ENCODE measurements at places on chromosomes 4 and X.

GRCh38 chr4:181261279-181261678 lies 981.9 kb upstream of the TENM3 start:
- ATAC-seq = no peak

DNA sequence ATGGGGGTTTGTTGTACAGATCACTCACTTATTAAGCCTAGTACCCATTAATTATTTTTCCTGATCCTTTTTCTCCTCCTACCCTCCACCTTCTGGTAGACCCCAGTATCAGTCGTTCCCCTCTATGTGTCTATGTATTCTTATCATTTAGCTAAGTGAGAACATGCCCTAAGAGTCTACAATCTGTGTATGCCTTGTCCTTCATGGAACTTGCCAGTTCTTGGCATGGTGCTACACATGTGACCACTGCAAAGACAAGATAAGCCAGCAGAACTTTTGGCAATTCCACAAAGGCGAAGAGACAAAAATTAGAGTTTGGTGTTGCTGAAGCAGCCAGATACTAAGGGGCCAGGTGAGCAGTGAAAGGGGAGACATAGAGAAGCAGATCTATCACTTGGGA lies 101.3 kb downstream of the CORIN start:
- ATAC-seq = no peak

- peak; percentile 88 for ATAC-seq
These were observed 512 bp upstream of the ANTXR2 start for GRCh38 chr4:80073473-80074008.

GRCh38 chr4:187422655-187423054 lies 572.9 kb upstream of the ZFP42 start:
- no peak for ATAC-seq

GRCh38 chrX:85375333-85375738 lies 4.1 kb downstream of the POF1B start:
- no peak for ATAC-seq

DNA sequence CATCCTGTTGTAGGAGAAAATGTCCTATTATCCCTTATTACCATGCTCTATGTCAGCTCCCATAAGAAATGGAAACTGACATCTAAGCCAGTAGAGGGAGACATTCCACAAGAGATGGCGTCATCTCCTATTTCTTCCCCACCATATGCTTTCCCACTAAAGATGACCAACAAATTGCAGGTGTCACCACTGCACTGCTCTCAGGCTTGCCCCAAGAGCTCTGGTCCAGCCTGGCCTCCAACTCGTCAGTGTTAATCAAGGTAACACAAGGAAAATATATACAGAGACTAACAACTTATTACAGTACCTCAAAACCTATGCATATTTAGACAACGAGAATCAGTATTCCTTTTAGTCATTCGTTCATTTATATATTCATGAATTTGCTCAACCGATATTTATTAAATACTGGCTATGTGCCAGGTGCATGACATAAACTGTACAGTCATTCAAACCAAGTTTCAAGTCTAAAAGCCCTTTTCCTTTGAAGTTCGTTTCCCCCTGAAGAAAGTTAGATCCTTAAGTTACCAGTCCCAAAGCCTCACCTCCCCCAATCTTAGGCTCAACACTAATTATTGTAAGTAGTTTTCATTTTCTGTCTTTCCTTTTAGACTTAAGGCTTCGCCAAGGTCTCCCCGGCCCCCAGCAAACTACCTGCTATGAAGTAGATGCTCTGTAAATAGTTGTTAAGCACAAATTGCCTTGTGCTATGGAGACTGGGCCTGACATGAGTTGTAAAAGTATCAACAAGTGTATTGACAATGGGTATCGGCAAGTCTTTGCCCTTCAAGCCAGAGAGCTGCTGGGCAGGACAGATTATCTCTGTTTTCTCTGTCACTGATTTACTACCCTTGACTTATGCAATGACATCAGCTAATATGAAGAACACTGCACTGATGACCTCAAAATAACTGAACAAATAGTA lies 3.1 kb upstream of the FGB start:
- ATAC-seq = no peak

GRCh38 chrX:16807548-16807947 lies 21.3 kb downstream of the TXLNG start:
- ATAC-seq = no peak

GRCh38 chrX:155959018-155959587 lies 38.4 kb upstream of the IL9R start:
- ATAC-seq = no peak

GRCh38 chrX:11766487-11766886 lies 8.4 kb downstream of the MSL3 start:
- no peak for ATAC-seq

DNA sequence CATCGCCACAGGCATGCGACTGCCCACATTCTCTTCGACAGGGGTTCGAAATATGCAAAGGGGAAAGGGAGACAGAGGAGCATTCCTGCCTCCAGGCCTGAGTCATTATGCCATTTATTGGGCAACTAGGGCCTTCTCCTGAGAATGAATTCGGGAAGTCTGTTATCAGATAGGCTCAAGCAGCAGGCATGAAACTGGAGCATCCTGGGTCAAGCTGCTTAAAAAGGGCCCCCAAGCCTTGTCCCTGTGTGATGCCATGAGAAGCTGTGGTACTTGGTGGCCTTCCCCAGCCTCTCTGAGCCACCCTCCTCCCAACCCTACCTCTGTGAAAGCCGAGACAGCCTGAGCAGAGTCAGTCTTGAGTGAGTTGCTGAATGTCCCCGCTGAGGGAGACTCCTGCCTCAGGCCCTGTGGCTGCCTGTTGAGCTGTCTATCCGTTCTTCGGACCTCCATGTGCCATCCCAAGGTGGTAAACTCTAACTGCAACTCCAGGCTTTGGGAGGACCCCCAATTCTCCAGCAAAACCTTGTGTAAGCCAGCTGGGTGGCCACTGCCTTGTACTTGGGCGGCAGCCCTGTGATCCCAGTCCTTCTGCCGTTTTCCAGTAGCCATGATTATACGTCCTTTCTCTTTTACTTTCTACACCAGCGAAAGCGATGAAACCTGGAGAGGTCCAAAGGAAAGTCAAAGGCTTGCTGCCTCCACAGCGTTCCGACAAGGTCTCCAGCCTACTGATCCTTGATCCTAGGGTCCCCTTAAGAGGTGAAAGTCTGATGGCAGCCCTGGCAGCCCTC lies 37.7 kb downstream of the NBDY start:
- no peak for ATAC-seq

DNA sequence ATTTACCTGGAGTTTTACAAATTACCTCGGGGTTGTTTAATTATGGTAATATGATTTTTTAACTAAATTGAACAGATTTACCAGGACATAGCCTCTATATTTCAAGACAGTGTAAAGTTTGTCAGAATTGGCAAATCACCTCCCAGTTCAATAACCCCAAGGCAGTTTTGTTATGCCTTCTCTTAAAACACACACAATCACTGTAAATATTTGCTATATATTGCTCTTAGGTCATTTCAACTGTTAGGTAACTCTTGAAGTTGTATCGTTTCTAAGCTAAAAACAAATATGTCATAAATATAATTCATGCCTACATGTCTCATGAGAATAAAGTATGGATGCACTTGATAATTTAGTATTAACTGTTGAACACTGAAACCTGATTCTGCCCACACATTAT lies 24.1 kb downstream of the PDLIM5 start:
- no peak for ATAC-seq

DNA sequence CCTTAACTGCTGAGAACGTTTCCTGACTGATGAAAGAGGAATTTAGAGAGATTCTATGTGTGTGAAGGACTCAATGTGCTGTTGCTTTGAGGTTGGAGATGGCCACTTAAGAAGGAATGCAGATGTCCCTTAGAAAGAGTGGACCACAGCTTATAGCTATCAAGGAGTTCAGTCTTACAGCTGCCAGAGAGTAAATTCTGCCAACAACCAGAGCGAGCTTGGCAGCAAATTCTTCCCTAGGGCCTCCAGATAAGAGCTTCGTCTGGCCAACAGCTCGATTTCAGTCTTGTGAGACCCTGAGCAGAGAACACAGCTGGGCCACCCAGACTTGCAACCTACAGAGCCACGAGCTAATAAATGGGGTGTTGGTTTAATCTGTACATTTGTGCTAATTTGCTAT lies 21.8 kb downstream of the MID1 start:
- no peak for ATAC-seq

GRCh38 chrX:118772051-118772450 lies 44.6 kb downstream of the IL13RA1 start:
- ATAC-seq = no peak

DNA sequence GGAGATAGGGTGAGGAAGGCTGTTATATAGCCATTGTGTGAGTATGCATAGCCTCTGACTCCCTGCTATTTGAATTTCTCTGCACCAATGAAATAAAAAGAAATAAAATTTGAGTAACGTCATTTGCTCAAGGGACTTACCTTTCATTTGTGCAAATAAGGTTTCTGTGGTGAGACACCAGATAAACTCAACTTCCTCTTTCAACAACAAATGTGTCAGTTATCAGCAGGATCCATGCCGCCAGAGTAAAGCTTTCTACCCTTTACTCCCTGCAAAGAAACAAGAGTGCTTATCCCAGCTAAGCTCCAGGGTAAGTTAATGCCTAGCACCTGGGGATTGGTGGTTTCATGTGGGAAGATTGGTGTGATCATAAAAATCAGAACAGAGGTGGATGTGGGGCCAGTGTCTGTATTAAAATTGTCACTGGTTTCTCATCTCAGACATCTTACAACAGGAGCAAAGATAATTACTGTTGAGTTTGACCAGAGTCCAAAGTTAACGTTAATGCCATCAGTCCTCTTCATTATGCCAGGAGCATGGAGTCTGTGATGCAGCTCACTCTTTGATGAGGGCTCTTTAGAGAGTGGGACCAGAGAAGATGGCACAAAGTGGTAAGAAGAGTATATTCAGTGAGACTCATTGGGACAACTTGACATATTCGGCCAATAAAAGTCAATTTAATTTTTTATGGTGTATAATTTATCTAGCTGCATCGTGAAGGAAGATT lies at the start of gene P2RY10:
P2RY10 (plus strand) TSS at position 206 of the 727 bp plus-strand sequence. CDS start 15,130 bp downstream, outside the sequence.
- ATAC-seq = peak; percentile 89

GRCh38 chrX:109472939-109473735 lies 8.7 kb downstream of the GUCY2F start:
- no peak for ATAC-seq

DNA sequence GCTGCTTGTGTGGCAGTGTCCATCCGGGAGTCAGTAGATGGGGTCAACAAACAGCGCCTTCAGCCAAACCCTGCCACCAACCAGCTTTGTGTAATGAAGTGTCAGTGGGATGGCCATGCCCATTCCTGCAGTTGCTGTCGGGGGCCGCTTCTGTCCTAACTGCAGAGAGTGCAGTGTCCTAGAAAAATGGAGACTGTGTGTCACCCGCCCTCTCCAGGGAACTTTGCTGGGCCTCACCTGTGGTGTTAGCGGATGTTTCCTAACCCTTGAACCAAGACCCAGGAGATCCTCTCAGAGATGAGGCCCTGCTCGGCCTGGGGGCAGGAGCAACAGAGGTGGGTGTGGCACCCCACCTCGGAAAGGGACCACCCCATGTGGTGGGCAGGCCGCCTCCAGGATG lies 35.3 kb upstream of the HGFAC start:
- ATAC-seq = no peak

- ATAC-seq = no peak
These were observed 13.9 kb downstream of the CSN2 start for GRCh38 chr4:69951602-69952001.

- no peak for ATAC-seq
These were observed 1.7 kb downstream of the PLAC8 start for GRCh38 chr4:83112678-83113428.

DNA sequence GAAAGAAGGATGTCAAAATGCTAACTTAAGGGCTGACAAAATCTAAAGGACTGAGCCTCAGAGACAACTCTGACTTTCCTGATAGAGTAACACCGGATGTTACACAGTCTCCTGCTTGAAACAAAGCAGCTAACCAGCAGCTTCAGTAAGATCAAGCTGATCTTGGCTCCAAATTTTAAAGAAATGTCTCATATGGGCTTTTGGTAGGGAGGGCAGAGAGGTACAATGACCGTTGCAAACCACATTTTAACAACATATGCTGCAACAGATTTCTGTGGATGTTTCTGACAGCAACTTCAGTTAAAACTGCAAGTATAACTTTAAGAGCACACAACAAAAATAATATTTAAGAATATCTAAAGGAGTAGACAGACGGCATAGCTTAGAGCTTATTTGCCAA lies 9.1 kb downstream of the RPGR start:
- no peak for ATAC-seq

GRCh38 chr4:101039367-101039766 lies 308.0 kb downstream of the PPP3CA start:
- ATAC-seq = no peak

All from stimulated activated memory B cell treated with anti-CD40 and anti-IgM and Interleukin-4, amounts not matched to agents 10 μg/mL and 1 μg/mL and 100 μg/mL, for 72 hours (primary cell).